Hepatocyte (in vitro differentiated cells): ENCODE measurements at places on chromosomes 12 and 14.
A peak's percentile ranks its signal among the peaks of the same experiment; 100 is the strongest.

DNA sequence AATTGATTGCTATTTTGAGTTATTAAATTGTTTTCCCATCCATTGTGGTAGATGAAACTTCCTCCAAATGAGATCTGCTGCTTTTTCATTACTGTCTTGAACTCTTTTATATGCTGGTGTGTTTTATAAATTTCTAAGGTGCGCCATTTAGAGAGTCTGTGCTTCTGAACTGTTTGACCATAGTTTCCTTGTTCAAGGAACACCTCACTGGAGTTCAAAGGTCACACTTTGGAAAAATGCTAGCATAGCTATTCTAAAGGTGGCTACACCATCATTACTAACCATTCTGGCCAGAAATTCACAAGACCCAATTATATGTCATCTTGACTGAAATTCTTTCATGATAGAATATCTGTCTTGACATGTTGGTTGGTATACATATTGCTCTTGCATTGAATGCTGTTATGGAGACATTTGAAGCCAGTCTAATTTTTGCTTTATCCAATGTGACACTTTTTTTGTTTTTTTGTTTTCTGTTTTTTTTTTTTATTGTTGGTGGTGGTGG, 269.5 kb downstream of the PAWR start:
- DNase-seq, result no peak

DNA sequence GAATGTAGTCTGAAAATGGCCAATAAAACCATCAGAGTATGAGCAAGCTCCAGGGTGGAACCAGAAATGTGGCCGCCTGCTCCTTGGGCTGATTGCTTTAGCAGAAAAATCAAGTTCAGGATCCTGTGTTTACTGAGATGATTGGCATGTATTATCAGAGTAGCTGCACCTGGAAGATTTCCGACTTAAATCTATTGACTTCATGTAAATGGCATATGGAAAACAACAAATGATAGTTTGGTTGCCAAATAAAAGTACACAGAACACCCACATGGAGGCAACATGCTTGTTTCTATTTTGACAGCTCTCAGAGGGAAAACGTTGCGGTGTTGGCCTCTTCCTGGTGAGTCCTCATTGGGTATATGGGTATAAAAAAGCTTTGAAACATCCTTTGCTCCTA, 31.3 kb downstream of the SOCS2 start:
- DNase-seq, result no peak

GRCh38 chr12:89892436-89892835, 183.8 kb upstream of the ATP2B1 start:
- no peak for DNase-seq

DNA sequence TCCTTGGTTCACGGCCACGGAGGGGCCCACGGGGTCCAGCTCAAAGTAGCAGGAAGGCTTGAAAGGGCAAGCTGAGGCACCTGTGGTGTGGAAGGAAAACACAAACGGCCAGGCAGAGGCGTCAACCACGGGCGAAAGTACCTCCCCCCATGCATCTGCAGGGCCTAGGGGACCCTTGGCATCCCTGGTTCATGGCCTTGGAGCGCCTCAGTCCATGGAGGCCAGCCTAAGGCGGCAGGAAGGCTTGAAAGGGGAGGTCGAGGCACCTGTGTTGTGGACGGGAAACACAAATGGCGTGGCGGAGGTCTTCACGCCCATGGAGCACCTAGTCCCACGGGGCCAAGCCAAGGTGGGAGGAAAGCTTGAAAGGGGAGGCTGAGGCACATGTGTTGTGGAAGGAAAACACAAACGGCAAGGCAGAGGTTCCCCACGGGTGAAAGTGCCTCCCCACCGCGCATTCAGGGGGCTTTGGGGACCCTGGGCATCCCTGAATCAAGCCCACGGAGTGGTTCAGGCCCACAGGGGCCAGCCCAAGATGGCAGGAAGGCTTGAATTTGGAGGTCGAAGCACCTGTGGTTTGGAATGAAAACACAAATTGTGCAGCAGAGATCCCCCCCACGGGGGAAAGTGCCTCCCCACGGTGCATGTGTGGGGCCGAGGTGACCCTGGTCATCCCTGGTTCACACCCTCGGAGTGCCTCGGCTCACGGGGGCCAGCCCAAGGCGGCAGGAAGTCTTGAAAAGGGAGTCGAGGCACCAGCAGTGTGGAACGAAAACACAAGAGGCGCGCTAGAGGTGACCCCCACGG, 380.8 kb downstream of the ALG10 start:
- DNase-seq, result no peak

GRCh38 chr14:105591052-105591451, 64.7 kb downstream of the TMEM121 start:
- DNase-seq, result no peak

DNA sequence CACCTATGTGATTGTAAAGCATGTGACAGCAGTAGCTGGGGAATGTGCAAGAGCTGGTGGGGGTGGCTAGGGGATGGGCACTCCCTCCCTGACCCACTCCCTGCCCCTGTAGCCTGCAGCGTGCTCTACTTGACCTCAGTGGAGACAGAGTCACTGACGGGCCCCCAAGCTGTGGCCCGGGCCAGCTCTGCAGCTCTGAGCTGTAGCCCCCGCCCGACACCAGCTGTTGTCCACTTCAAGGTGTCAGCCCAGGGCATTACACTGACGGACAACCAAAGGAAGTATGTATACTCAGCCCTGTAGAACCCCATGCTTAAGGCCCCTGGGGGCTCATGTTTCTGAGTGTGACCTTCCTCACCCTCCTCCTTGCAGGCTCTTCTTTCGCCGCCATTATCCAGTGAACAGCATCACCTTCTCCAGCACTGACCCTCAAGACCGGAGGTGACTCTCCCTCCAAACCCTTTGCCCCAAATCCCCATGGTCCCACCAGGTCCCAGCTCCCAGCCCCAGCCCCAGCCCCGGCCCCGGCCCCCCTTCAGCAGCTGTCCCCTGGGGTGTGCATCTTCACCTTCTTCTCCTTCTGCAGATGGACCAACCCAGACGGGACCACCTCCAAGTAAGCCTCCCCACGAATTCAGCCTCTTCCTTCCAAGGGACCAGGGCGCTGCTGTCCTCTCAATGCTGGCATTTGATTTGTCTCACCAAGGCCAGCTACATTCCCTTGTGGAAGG, 13.3 kb downstream of the TNS2 start:
- DNase-seq, result no peak

GRCh38 chr14:93267149-93267711, 60.2 kb downstream of the UBR7 start:
- no peak for DNase-seq

DNA sequence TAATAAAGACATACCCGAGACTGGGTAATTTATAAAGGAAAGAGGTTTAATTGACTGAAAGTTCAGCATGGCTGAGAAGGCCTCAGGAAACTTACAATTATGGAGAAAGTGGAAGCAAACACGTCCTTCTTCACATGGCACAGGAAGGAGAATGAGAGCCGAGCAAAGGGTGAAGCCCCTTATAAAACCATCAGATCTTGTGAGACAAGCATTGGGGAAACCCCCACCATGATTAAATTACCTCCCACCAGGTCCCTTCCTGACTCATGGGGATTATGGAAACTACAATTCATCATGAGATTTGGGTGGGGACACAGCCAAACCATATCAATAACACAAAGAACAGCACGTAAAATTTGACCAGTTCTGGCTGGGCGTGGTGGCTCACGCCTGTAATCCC, 85.6 kb upstream of the ATF7IP start:
- no peak for DNase-seq

DNA sequence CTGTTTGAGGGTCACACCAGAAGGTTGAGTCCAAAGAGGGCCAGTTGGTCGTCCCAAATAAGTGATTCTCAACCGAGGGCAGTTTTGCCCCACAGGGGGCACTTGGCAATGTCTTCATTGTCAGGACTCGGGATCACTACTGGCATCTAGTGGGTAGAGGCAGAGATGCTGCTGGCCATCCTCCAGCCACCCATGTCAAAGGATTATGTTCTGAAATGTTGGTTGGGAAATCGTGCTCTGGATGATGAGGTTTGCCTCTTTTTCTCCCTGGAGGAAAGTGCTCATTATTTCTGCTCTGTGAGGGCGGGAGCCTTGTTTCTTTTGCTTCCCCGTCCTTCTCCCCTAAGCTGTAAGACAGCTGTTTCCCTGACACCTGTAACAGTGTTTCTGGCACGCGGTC, 3.6 kb downstream of the ZNF839 start:
- DNase-seq, result peak; percentile 75

DNA sequence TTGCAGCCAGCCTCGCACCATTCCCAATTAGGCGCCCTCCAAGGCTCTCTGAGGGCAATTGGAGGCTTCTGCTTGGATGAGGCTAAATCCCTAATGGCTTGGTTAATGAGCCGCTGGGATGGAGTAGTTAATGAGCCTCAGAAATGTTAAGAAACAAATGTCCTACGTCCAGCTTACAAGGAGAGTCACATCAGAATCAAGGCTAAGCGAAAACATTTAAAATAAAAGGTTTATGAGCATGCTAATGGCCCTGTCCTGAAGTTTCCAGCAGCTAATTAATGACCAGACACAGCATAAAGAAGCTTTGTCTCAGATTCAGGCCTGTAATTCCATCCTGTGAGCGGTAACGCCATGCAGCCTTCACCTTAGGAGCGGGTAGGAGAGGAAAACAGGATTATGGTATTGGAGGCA, 200.7 kb upstream of the BCL2L14 start:
- DNase-seq, result no peak

DNA sequence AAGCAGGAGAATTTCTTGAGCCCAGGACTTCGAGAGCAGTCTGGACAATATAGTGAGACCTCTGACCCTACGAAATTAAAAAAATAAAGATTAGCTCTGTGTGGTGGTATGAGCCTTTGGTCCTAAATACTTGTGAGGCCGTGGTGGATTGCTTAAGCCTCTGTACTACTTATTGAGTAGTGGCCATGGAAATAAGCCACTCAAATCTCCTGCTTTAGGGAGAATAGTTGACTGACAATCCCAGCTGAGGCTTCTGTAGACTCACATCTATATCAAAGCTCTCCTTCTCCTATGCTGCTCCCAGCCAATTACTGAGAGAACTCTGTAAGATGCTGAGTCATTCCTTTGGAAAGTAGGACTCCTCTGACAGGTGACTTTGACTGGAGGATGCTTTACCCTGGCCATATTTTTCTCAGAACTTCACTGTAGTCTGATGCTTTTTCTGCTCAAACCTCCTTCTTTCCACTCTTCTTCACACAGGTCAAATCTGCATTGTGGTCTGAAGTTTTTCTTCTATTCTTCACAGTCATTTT, 420.2 kb downstream of the SLC6A15 start:
- DNase-seq, result no peak

- peak; percentile 89 for DNase-seq
These were observed 7.9 kb downstream of the SETD1B start for GRCh38 chr12:121811434-121812319.

GRCh38 chr12:51377099-51377984, 13.9 kb downstream of the GALNT6 start:
- DNase-seq, result no peak

GRCh38 chr12:99769396-99769980, 121.9 kb downstream of the GARIN6 start:
- no peak for DNase-seq

DNA sequence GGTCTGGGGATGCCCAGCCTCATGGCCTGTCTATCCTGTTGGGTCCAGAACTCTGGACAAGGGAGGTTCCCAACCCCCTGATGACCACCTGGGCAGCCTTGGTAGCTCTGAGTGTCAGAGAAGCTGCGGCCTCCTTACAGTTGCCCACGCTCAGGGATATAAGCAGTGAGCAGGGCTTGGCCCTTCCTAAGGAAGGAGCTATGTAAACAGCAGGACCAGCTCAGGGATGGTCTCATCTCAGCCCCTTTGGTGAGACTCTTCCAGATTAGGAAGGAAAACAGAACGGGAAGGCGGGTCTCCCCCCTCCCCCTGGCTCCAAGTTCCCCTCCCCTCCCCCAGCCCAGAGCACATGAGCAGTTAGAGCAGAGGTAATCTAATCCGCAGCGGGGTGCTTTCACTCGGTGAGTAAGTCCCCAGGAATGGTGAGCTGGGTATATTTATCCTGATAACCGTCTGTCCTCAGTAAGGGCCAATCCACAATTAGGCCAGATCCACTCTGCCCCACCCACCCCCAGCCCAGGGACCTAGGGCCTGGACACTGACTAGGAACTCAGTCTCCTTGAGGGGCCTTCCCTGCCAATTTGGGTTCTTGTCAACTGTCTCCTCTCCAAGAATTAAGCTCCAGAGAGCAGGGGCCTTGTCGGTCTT, 29.5 kb upstream of the RPLP0 start:
- DNase-seq, result peak; percentile 94

DNA sequence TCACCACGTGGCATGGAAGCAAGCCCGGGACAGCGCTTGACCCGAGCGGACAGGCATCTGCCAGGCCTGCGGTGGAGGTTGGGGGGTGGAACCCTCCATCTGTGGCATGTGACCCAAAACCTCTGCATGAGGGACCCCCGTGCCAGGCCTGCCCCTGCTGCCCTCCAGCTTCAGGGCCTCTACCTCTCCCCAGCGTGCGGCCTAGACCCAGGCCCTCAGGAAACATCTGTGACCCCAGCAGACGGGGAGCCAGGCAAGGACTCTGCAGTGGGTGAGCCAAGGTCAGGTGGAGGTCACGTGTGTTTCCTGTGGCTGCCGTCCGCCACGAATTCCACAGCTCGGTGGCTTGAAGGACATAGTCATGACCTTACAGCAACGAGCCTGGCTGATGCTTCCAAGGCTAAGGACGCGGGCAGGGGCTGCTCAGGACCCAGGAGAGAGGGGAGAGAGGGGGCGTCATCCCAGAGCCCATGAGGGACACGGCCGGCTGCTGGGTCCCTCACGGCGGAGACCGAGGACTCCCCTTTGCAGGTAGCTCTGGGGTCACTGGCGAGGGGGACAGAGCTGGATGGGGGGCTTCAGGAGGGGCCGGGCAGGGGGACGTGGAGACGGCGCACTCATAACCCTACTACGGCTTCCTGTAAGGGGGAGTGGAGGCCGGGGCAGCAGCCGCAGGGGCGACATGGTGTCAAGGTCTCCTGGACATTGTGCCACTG, 91.5 kb downstream of the GALNT9 start:
- DNase-seq, result no peak

GRCh38 chr12:3389986-3390385, 101.0 kb upstream of the PRMT8 start:
- DNase-seq, result no peak

- peak; percentile 65 for DNase-seq
These were observed 142.3 kb upstream of the TMPO start for GRCh38 chr12:98373025-98373554.

GRCh38 chr12:99043319-99043914, 398.3 kb downstream of the APAF1 start:
- DNase-seq, result peak; percentile 80

GRCh38 chr12:52861511-52861910, 12.7 kb upstream of the KRT78 start:
- DNase-seq, result no peak

DNA sequence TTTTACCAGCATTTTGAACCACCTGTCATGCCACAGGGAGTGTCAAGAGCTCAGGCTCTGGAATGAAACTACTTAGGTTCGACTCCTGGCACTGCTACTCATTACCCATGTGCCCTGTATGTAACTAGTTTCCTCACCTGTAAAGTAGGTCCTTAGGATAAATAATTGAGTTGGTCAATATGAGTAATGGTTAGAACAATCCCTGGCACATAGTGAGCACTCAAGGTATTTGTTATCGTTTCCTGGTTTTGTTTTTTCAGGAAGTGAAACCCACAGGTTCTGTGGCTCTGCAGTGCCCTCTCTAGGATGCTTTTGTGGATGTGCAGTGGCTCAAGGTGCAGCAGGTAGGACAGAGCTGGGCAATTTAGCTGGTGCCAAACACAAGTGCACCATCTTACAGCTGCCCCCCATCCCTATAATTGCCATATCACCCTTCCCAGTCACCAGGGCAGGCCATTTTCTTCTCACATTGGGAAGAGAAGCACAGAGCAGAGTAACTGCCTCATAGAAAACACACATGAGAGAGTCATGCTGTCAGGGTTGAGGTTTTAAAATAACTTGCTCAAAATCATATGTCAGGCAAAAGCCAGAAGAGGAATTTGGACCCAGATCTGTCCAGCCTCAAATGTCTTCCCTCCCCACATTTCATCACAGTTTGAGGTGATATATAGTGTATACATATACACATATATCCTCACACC, 297.5 kb downstream of the RPAP3 start:
- DNase-seq, result peak; percentile 21
